NCI-H2081 (cell line): ENCODE measurements at places on chromosomes 1 and 21.
A peak's percentile ranks its signal among the peaks of the same experiment; 100 is the strongest.

DNA sequence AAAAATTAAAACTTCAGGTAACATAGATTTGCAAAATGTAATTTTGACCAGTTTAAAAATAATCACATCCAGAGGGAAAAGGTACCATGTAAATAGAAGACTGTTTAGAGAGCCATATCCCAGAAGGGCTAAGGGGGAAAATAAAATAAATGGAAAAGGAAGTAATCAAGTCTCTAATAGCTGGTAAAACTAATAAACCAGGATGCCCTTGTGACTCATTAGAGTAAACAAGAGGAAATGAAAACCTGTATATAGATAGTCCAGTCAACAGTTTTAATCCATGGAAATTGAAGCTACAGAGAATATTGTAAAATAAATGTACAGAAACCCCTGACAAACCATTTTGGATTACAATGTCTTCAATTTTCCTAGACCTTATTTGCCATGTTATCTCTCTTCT is 698.0 kb upstream of the RGS18 start:
- no peak for DNase-seq

- DNase-seq, result no peak
Measured at GRCh38 chr1:51072043-51072439, 30.0 kb upstream of the C1orf185 start.

DNA sequence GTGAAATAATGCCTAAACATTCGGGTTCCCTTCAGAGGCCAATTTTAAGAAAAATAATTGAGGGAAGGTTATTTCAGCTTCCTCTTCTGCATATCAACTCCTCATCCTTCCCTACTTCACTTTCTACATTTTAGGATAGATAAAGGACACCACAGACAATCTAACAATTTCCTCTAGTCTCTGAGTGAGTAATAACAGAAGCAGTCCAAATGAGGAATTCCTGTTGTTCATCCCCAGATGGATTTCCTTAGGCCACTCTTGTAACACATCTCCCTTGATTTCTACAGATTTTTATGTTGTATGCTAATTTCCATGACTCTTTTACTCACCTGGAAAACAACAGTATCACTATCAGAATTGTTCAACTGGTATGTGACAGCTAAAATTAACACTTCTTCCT is 87.7 kb upstream of the LYPLAL1 start:
- DNase-seq, result no peak

- peak; percentile 64 for DNase-seq
Measured at GRCh38 chr1:66996018-66996682, 57.8 kb downstream of the SLC35D1 start.

GRCh38 chr21:32757804-32758203 is 13.8 kb downstream of the PAXBP1 start:
- DNase-seq, result no peak

DNA sequence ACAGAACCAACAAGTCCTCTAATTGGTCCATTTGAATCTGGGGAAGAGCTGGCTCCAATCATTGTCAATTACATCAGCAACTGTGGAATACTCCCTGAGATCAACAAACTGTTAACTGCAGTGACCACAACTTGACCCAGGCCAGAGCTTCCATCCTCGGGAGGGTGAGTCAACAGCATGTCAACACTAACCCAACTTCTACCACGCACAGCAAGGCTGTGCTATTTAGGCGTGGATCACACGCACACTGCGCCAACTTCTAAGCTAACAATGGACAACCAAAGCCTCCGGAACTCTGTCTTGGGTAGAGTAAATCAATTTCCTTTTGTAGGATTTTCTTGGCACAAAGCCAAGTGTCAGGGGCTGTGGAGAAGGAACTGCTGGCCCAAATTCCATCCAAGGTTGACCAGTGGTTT is 30.4 kb downstream of the APP start:
- no peak for DNase-seq
